Muscle of back (tissue), 13 donors: ENCODE measurements at places on chromosomes 3 and 15.

GRCh38 chr3:189337673-189338091, 165.9 kb downstream of the TPRG1 start:
- DNase-seq = no peak

GRCh38 chr3:42032693-42033349, 58.3 kb upstream of the TRAK1 start:
- DNase-seq = no peak

DNA sequence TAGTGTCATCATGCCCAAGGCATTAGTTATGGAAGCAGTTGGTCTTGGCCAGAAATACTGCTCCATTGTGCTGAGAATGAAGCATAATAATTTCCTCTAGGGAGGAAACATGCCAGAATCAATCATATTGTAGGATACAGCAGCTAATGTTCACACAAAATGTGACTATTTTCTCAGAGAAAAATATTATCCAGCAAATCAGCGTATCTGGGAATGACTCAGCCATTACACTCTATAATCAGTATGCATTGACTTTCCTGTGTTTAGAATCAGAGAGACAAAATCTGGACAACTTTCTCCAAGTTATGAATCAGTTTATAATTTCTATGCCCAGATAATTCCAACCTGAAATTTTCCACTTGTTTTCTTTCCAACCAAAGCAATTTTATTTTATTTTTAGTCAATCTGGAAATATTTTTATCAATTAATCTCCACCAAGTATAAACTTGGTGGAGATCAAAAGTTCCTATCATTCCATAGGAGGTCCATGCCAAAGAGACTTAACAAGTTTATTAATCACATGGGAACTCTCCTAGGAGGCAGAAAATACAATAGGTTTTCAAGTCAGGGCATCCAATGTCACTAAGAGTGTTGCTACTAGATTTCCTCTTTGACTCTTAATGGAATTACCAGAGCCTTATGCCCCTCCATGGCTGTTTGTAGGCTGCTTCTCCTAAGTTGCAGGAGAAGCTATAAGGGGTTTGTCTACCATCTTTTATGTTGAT, 36.4 kb downstream of the SUCNR1 start:
- no peak for DNase-seq

GRCh38 chr15:25242166-25242879, 196.5 kb downstream of the UBE3A start:
- DNase-seq = no peak

GRCh38 chr15:37037071-37037655, 63.2 kb downstream of the MEIS2 start:
- DNase-seq = no peak

DNA sequence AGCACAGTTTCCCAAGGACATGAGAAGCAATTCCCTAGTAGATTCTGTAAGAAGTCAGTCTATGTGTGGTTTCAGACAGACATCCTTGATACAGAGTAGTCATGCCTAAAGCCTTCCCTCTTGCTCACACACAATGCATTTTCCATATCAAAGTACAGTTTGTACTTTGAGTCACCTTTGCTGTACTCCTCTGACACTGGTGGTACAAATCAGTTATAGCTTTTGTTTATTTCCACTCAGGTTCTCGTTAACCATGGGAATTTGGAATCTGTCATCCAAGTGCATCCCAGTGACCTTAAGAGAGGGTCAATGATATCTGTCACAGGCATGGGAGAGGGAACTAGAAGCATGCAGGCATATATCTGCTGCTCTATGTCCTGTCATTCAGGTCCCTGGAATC, 3.6 kb upstream of the GNB4 start:
- DNase-seq = no peak

- no peak for DNase-seq
Observed at GRCh38 chr3:120170223-120170622, 76.0 kb upstream of the GSK3B start.

GRCh38 chr15:52789601-52790168, 451 bp downstream of the ONECUT1 start:
- no peak for DNase-seq

DNA sequence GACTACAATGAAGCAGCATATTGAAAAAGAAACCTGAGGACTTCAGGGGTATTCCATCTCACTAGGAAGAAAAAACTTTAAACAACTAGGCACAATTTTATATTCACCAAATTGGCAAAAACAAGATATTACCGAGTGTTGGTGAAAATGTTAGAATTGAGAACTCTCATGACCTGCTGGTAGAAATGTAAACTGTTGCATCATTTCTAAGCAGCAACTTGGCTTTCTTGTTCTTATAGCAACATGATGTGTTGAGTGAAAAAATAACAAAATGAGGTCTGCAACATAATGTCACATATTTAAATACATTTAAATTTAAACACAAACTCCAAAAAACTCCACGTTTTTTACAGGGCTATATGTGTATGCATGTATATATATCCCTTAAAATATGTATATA, 59.0 kb upstream of the SPPL2A start:
- no peak for DNase-seq
